Effector memory CD4-positive, alpha-beta T cell (primary cell): ENCODE measurements at places on chromosomes 5 and 9.

DNA sequence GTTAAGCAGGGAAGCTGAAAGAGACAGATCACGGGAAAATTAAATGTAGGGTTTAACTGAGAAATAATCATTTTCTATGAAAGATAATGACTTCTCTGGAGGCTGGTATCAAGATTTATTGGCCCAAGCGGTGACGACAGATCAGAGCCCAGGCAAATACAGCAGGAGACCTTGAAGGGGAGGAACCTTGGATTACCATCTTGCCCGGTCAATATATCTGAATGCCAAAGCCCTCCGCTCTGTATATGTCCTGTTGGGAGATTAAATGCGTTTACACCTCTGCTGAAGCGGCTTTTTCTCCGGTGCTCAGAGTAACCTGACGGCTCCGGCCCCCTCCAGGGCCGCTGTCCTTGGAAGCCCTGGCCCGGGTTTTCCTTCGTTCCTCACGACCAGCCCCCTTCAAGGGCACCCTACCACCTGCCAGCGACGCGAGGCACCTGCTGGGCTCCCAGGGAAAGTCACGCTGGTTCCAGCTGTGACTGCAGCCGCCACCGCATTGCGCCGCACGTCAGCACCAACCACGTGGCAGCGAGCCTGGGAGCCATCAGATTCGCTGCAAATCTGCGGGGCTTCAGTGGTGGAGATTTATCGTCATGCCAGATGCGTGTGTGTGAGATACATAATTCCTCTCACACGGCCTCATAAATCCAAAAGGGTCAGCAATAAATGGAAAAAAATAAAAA lies 4.4 kb upstream of the QSOX2 start:
- peaks cover 7% of the 10 kb centered on the region for H3K4me1 ChIP-seq
- H3K4me3 ChIP-seq, result no peak overlapping the region
- no peak for DNase-seq
- H3K36me3 ChIP-seq, result no peaks in the 10 kb centered on the region

- H3K27me3 ChIP-seq, result no peaks in the 10 kb centered on the region
- no peak overlapping the region for H3K27ac ChIP-seq
- H3K4me3 ChIP-seq, result no peak overlapping the region
- H3K4me1 ChIP-seq, result peaks cover 11% of the 10 kb centered on the region
- no peaks in the 10 kb centered on the region for H3K36me3 ChIP-seq
Observed at GRCh38 chr9:136326061-136326760, 1.1 kb upstream of the GPSM1 start.

DNA sequence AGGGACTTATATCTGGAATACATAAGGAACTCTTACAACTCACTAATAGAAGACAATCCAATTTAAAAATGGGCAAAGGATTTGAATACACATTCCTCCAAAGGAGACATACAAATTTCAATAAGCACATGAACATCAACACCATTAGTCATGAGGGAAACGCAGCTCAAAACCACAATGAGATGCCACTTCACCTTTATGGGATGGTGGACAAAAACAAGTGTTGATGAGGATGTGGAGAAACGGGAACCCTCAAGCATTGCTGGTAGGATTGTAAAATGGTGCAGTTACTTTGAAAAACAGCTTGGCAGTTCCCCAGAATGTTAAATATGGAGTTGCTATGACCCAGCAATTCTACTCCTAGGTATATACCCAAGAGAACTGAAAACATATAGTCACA lies 72.7 kb upstream of the IER5L start:
- no peak overlapping the region for H3K4me3 ChIP-seq
- no peaks in the 10 kb centered on the region for H3K27me3 ChIP-seq
- no peak for DNase-seq
- no peaks in the 10 kb centered on the region for H3K36me3 ChIP-seq

DNA sequence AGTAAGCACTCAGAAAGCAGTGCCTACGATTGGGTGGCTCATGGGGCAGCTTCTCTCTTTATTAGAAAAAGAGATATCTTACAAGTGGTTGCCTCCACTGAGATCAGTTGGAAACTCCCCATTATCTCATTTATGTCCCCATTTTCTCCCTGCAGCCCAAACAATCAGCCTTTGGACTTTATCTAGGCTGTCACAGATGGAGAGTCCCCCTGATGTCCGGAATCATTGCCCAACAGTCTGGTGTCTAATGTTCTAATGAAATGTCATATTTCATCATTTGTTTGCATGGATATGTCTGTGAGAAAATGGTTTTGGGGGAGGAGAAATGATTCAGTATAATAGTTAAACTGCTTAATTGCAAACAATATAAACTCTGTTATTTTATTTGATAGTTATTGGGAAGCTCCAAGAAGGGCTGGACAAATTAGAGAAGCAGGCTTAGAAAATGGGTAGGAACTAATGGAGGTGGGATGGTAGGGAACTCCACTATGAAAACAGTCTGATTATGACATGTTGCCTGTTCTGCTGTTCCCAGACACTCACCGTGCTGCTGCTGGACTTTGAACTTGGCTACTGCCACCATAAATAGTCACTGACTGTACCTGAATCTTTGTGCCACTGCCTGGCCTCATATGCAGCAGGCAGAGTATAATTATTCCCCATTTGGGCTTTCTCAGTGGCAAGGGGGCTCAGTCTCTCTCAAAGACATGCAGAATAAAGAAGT lies 38.3 kb upstream of the SMAD5 start:
- no peaks in the 10 kb centered on the region for H3K36me3 ChIP-seq
- no peak overlapping the region for H3K4me3 ChIP-seq
- no peaks in the 10 kb centered on the region for H3K27me3 ChIP-seq
- H3K27ac ChIP-seq, result no peak overlapping the region
- H3K4me1 ChIP-seq, result no peaks in the 10 kb centered on the region

- DNase-seq, result no peak
- no peaks in the 10 kb centered on the region for H3K36me3 ChIP-seq
- H3K4me1 ChIP-seq, result no peaks in the 10 kb centered on the region
- no peaks in the 10 kb centered on the region for H3K27me3 ChIP-seq
- no peak overlapping the region for H3K27ac ChIP-seq
Observed at GRCh38 chr9:31950756-31951155, 433.7 kb upstream of the ACO1 start.

DNA sequence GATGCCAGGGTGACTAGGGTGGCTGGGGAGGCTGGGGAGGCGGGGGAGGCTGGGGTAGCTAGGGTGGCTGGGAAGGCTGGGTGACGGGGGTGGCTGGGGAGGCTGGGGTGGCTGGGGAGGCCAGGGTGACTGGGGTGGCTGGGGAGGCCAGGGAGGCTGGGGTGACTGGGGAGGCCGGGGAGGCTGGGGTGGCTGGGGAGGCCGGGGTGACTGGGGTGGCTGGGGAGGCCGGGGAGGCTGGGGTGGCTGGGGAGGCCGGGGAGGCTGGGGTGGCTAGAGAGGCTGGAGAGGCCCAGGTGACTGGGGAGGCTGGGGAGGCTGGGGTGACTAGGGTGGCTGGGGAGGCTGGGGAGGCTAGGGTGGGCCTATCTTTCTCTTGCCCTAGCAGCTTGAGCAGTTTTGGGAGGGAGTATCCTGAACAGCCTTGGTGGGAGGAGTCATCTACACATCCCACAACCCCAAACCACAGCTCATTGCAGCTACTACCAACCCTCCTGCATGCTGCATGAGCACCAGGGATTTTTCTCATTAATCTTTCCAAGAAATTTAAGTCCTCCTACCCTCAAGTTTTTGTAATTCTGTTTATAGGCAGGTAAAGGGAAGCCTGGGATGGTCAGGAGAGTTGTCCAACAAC lies 203.2 kb upstream of the IRX1 start:
- no peak overlapping the region for H3K27ac ChIP-seq
- no peak for DNase-seq
- H3K36me3 ChIP-seq, result no peaks in the 10 kb centered on the region
- no peak overlapping the region for H3K4me3 ChIP-seq

DNA sequence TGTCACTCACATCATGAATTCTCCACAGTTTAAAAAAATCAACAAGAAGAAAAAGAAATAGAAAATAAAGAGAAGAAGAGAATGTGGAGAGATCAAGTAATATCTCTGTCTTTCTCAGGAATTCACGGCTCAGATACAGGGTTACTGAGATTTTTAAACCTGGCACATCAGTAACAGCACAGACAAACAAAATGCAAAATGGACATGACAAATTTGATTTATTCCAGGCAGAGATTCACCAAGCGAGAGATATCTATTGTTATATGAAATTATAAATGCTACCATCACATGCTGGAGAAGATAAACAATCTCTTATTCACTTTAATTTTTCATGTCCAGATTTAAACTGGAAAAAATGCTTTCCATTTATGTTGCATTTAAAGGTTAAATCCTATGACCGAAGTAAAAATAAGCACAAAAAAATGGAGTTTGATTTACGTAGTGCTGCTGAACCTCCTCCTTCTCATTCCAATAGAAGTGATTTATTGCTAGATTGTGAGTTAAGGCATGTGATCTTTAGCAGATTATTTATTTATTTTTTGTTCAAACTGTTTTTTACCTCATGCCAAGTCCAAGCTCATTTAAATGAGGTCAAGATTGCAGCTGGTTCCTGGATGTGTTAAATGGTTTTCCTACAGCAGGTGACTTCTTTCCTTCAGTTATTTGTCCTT lies 926.4 kb downstream of the MAT2B start:
- no peak overlapping the region for H3K4me3 ChIP-seq
- no peak overlapping the region for H3K27ac ChIP-seq
- no peaks in the 10 kb centered on the region for H3K4me1 ChIP-seq
- H3K36me3 ChIP-seq, result no peaks in the 10 kb centered on the region
- H3K27me3 ChIP-seq, result no peaks in the 10 kb centered on the region

GRCh38 chr9:95218773-95219172 lies 98.7 kb downstream of the FANCC start:
- no peaks in the 10 kb centered on the region for H3K4me1 ChIP-seq
- H3K27ac ChIP-seq, result no peak overlapping the region
- H3K4me3 ChIP-seq, result no peak overlapping the region
- no peak for DNase-seq

- H3K4me1 ChIP-seq, result no peaks in the 10 kb centered on the region
- no peak overlapping the region for H3K4me3 ChIP-seq
- no peak overlapping the region for H3K27ac ChIP-seq
- H3K36me3 ChIP-seq, result no peaks in the 10 kb centered on the region
- no peak for DNase-seq
Observed at GRCh38 chr9:942805-943580, 33.5 kb upstream of the DMRT3 start.

- H3K27me3 ChIP-seq, result no peaks in the 10 kb centered on the region
- H3K36me3 ChIP-seq, result peaks cover 21% of the 10 kb centered on the region
- no peak overlapping the region for H3K4me3 ChIP-seq
- no peak overlapping the region for H3K27ac ChIP-seq
- H3K4me1 ChIP-seq, result no peaks in the 10 kb centered on the region
- DNase-seq, result no peak
Observed at GRCh38 chr9:93668261-93668871, 92.0 kb downstream of the PHF2 start.

DNA sequence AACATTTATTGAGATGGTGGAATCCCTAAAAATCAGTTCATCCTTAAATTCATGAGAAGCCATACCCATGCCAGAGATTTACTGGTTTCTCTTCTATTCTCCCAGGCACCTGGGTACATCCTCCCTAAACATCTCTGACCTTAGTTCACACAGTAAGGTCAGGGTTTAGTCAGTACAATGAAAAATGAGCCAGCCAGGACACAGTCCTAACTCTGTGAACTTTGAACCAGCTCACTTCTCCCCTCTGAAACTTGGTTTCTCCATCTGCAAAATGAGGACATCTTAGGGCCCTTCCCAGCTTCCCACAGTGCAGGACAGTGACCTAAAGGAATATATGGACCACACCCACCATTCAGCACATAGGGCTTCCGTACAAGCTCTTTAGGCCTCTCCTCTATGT lies 1.9 kb downstream of the NOP16 start:
- H3K36me3 ChIP-seq, result peaks cover 51% of the 10 kb centered on the region
- no peaks in the 10 kb centered on the region for H3K27me3 ChIP-seq
- H3K27ac ChIP-seq, result no peak overlapping the region
- H3K4me1 ChIP-seq, result peaks cover 10% of the 10 kb centered on the region

GRCh38 chr5:151493665-151494064 lies 46.3 kb downstream of the SLC36A1 start:
- H3K4me1 ChIP-seq, result no peaks in the 10 kb centered on the region
- H3K27ac ChIP-seq, result no peak overlapping the region
- no peaks in the 10 kb centered on the region for H3K36me3 ChIP-seq
- H3K27me3 ChIP-seq, result no peaks in the 10 kb centered on the region
- DNase-seq, result no peak

- H3K27me3 ChIP-seq, result no peaks in the 10 kb centered on the region
- no peak for DNase-seq
- no peaks in the 10 kb centered on the region for H3K4me1 ChIP-seq
- no peak overlapping the region for H3K27ac ChIP-seq
Observed at GRCh38 chr9:31669311-31669710, 715.1 kb upstream of the ACO1 start.

DNA sequence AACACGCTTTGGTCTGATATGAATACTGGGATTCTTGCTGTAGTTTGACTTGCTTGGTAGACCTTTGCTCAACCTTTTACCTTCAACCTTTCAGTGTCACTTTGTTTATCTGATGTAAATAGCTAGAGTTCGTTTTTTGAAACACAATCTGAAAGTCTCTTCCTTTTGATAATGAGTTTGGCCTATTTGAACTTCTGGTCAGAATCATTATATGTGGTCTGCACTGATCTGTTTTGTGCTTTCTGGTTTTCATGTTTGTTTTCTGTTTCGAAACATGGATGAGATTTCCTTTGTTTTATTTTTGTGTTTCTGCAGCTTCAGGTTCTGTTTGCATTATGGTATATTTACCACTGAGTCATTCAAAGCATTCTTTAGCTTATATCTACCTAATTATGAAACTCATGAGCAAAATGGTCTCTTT lies 217.5 kb downstream of the GABBR2 start:
- H3K27ac ChIP-seq, result no peak overlapping the region
- no peaks in the 10 kb centered on the region for H3K4me1 ChIP-seq
- no peak for DNase-seq
- H3K36me3 ChIP-seq, result no peaks in the 10 kb centered on the region

DNA sequence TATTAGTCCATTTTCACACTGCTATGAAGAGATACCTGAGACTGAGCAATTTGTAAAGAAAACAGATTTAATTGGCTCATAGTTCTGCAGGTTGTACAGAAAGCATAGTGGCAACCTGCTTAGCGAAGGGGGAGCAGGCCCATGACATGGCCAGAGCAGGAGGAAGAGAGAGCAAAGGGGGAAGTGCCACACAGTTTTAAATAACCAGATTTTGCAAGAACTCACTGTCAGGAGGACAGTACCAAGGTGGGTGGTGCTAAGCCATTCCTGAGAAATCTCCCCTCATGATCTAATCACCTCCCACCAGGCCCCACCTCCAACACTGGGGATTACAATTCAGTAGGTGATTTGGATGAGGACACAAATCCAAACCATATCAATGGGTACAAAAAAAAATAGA lies 16.8 kb upstream of the PCSK5 start:
- no peak for DNase-seq
- H3K4me3 ChIP-seq, result no peak overlapping the region
- no peaks in the 10 kb centered on the region for H3K4me1 ChIP-seq

DNA sequence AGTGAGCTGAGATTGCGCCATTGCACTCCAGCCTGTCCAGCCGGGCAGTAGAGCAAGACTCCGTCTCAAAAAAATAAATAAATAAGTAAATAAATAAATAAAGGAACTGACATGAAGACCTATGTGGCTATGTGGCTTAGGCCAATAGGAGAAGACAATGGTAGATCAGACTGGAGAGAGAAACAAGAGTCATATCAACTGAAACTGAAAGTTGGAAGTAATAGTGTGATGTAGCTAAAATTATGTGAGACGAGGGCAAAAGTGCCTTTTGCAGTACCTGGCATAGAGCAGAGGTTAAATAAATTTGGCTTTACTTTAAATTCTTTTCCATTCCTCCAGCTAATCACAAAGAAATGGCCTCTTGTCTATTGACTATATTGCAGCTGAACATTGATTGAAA lies 7.3 kb downstream of the FBP2 start:
- H3K27me3 ChIP-seq, result no peaks in the 10 kb centered on the region
- no peak for DNase-seq
- H3K4me3 ChIP-seq, result no peak overlapping the region
- H3K4me1 ChIP-seq, result peaks cover 9% of the 10 kb centered on the region

GRCh38 chr5:135387629-135387960 lies 11.4 kb downstream of the MACROH2A1 start:
- no peak overlapping the region for H3K4me3 ChIP-seq
- H3K27me3 ChIP-seq, result no peaks in the 10 kb centered on the region
- no peak for DNase-seq
